ENCODE measurements at places on chromosomes 12 and 14.

DNA sequence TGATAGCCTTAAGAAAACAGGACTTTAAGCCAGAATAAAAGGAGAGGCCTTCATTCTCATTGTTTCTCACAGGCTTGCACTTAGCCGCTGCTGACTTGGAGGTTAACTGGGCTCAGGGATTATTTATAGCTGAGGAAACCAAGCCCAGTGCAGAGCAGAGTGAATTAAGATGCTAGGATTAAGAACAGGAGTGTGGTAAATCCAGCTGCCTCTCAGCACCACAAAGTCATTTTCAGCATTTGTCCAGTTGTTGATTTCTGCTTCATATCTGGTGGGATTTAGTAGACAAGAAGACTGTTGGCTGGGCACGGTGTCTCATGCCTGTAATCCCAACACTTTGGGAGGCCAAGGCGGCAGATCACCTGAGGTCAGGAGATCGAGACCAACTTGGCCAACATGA, 14.3 kb upstream of the KRT73 start:
- no peaks in the 10 kb centered on the region for H3K36me3 ChIP-seq
- H3K4me1 ChIP-seq = peaks cover 50% of the 10 kb centered on the region
- H3K27me3 ChIP-seq = no peaks in the 10 kb centered on the region
- H3K4me3 ChIP-seq = no peak overlapping the region

GRCh38 chr14:99879401-99880295, 86.4 kb downstream of the EML1 start:
- no peak overlapping the region for H3K27ac ChIP-seq
- no peak for DNase-seq
- H3K4me3 ChIP-seq = no peak overlapping the region

DNA sequence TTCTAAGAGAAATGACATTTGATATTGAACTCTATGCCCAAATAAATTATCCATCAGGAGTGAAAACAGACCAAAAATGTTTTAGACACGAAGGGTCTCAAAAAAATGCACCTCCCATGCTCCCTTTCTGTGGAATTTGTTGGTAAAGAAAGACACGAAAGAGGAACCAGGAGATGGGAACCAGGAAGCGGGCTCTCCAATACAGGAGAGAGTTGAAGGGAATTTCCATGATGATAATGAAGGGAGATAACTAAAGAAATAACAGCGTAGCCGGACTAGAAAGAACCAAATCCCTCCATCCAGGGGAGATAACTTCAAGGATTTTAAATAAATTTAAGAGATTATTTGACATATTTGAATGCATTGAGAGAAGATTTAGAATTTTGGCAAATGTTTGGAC, 183.0 kb downstream of the DUSP6 start:
- no peak for DNase-seq
- no peak overlapping the region for H3K4me3 ChIP-seq
- H3K4me1 ChIP-seq = peaks cover 12% of the 10 kb centered on the region
- H3K27me3 ChIP-seq = no peaks in the 10 kb centered on the region

DNA sequence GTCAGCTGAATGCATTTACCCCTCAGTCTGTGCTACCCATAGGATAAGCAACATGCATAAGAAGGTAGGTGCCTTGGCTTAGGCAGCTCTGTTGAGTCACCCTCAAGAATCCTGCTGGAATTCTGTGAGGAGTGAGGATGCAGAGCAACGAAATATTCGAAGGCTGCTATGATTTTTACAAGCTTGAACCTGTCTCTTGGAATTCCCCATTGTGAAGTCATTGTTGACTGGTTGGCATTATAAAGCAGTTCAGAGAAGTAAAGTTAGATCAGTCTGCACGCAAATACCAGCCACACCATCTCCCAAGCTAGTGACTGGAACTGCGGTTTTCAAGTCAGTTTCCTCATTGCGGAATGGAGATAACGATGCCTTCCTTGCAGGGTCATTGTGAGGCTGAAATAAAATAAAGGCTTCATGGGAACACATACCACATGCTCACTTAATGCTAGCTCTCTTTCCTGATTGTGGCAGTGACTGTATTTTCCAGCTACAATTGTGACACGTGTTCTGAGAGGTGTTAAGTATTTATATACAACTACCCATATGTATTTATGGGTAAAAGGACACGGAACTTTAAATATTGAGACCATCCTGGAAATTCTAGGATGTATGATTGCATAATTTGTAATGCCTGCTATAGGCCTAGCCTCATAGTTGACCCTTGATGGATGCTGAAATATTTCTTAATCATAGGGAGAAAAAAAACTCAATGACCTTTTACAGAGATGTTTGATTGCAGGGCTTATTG, 96.7 kb downstream of the ETV6 start:
- H3K36me3 ChIP-seq = peaks cover 4% of the 10 kb centered on the region
- DNase-seq = no peak
- H3K4me3 ChIP-seq = no peak overlapping the region

DNA sequence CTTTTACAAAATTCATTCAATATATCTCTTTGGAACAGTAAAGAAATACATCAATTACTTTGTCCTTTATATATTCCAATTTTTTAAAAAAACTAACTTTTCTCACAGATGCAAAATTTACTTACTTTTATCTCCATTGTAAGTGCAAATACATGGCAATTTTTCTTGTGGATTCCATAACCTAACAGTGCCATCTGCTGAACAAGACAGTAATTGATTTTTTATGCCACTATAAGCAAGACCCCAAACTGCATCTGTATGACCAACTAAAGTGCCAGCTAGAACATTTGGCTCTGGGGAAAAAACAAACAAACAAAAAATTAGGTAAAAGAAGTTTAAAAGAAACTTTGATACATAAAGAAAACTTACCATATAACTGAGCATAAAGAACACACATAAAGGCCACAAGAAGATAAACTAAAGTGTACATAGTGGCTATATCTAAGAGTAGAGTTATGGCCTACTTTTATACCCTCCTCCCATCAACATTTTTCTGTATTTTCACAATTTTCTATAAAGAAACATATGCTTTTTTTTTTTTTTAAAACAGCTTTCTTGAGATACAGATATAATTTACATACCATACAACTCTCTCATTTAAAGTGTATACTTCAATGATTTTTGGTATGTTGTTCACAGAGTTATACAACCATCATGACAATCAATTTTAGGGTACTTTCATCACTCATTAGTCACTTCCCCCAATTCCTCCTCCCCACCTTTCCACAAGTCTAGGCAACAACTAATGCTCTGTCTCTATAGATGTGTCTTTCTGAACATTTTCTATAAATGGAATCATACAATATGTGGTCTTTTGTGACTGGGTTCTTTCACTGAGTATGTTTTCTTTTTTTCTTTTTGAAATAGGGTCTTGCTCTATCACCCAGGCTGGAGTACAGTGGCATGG, 32.6 kb downstream of the COCH start:
- H3K36me3 ChIP-seq = peaks cover 6% of the 10 kb centered on the region
- H3K27ac ChIP-seq = no peak overlapping the region
- H3K27me3 ChIP-seq = no peaks in the 10 kb centered on the region

Measured in activated naive CD8-positive, alpha-beta T cell treated with anti-CD3 and anti-CD28 coated beads for 36 hours (primary cell).